ENCODE measurements at places on chromosomes 13 and 19.

DNA sequence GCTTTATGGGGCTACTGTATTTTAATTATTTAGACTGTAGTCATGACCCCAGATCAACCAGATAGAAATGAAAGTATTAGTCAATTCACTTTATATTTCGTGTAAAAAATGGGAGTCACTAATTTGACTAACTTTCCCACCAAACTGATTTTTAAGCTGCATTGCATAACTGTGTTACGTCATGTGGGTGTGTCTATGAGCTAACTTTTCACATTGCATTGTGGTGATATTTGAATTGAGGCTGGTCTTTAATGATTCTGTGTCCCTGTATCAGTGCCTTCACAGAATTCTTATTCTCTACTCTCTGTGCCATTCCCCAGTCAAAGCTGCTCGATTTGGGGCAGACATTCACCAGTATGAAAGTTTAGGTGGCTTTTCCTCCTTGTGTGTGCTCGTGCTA, 172.7 kb upstream of the MAB21L1 start:
- DNase-seq: no peak

DNA sequence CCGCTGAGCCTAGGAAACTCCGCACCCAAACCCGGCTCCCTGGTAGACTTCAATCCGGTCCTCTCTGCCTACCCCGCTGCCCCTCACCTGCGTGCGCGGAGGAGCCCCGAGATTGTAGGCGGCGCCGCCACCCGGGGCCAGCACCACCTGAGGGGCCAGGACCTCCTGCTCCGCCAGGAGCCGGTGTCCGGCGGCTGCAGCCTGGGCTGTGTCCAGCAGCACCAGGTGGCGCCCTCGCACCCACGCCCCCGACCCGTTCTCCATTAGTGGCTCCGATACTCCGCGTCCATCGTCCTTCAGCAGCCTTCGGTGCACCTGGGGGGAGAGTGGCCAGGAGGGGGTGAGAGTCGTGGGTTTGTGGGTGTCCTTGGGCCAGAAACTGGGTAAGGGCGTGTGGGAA, 18.5 kb downstream of the MAN2B1 start:
- DNase-seq: no peak

DNA sequence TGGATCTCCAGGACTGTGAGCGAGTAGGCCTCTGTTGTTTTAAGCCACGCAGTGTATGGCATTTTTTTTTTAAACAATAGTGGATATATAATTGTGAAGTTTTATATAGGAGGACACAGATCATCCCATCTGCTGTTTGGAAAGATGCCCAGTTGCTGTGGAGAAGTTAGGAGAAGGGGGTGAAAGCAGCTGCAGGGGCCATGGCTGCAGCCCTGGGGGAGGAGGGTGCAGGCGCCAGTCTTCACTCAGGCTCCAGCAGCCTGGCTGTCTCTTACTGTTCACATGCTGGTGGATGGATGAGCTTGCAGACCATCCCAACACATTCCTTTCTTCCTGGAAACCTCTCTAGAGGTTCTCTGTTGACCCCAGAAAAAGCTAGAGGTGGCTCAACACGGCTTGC, 242.3 kb downstream of the TEX29 start:
- DNase-seq: no peak

DNA sequence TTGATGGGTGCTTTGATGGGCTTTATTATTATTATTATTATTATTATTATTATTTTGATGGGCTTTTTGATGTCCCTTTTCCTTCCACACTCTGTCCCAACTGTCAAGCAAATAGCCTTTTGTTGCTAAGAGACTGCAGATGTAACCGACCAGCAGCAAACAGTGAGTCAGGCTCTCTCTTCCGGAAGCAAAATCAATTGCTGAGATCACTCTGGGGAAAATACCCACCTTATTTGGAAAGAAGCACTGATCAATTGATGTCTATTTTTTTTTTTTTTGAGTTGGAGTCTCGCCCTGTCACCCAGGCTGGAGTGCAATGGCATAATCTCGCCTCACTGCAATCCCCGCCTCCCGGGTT, 2.9 kb downstream of the LDLR start:
- DNase-seq: peak; percentile 55

- no peak for DNase-seq
These were observed 58.0 kb downstream of the ZNF823 start for GRCh38 chr19:11680689-11681302.

DNA sequence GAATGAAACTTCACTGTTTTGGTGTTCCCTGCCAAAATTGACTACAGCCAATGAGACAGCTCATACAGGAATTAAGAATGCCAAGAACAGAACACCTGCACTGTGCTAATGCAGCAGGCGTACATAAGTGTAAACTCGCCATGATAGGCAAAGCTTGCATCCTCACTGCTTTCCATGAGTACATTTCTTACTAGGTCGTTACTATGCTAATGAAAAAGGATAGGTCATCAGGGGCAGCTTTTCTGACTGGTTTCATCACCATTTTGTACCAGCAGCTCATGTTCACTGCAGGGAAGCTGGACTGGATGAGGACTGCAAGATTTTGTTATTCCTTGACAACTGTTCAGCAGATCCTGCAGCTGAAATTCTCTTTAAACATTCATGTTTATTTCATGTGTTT, 1383.8 kb downstream of the EFNB2 start:
- no peak for DNase-seq

DNA sequence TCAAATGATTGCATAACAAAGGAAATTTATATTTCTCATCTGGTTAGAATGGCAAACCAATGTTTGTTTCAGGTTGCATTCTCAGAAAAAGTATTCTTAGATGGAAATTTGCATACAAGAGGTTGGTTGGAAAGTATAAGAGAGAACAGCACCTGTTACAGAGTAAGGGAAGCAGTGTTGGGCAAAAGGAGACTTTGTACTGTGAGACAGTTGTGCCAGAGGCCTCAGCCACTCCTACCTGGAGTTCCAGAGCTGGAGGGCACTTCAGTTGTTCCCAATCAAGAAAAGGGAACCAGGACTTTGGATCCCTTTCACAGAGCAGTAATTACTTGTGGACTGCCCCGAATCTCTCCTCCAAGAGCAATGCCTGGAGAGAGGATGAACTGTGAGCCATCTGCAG, 81.8 kb downstream of the SPRY2 start:
- DNase-seq: no peak

DNA sequence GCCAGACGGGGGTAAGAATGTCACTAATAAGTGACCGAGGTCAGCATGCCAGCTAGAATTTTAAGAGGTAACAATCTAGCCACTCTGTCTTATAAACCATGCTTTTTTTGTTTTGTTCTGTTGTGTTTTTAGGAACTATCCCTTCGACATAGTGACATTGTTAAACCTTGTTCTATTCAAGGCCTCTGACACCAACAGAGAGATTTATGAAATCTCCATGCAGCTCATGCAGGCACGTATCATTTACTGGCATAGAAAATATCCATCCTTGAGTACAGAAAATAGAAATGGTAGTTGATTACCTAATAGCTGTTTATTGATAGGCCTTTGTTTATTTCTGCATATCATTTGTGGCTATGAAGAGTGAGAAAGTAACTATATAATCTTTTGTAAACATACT, 113.4 kb downstream of the ZAR1L start:
- no peak for DNase-seq

DNA sequence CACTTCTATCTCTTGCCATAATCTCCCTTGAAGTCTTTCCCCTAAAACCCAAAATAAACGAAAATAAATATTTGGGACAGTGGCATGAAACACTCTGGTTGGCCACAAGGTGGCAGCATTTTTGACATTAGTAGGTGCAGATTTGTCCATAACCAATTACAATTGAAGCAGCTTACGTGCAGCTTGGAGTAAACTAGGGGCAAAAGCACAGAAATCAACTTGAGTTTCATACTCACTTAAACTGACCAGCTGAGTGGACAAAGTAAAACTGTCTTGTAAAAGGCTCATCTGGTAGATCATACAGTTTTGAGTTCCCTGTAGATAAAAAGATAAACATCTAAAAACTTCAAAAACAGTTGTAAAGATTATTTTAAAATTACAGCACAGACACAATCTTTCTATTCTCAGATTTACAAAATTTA, 18.8 kb downstream of the PDCD5 start:
- peak; percentile 37 for DNase-seq

GRCh38 chr13:113584205-113584869, at the start of gene TFDP1:
Gene TFDP1, plus strand, starts transcription at chr13:113584753. Its CDS starts 1,085 bp downstream, at chr13:113585838.
- DNase-seq: peak; percentile 14

- DNase-seq: no peak
These were observed 123.7 kb upstream of the MRI1 start for GRCh38 chr19:13640611-13641010.

- no peak for DNase-seq
These were observed 23.2 kb downstream of the PDX1 start for GRCh38 chr13:27942972-27943371.

DNA sequence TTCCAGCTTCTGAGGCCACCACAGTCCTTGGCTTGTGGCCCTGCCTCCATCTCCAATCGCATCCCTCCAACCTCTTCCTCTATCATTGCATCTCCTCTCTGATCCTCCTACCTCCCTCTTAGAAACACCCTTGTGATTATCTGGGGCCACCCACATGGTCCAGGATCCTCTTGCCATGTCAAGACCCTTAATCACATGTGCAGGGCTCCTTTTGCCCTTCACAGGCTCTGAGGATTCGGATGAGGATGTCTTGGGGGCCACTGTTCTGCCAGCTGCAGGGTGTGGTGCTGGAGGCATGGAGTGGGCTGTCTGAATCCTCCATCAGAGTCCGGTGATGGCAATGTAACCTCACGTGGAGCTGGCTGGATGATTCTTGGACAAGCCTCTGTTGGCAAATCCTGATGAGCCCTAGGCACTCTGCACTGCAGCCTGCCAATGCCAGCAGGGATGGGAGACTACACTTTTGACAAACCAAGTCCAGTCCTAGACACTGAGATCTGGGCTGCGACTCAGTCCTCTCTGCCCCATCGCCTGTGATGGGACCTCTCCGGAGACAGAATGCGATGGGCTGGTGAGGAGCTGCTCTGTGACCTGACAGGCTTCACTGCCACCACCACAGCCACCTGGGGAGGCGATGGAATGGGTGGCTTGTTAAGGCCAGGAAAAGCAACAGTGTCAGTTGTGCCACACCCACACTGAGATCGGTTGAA, 61.2 kb downstream of the CCDC70 start:
- DNase-seq: no peak

- DNase-seq: no peak
These were observed 15.5 kb upstream of the SPACA4 start for GRCh38 chr19:48591021-48591420.

DNA sequence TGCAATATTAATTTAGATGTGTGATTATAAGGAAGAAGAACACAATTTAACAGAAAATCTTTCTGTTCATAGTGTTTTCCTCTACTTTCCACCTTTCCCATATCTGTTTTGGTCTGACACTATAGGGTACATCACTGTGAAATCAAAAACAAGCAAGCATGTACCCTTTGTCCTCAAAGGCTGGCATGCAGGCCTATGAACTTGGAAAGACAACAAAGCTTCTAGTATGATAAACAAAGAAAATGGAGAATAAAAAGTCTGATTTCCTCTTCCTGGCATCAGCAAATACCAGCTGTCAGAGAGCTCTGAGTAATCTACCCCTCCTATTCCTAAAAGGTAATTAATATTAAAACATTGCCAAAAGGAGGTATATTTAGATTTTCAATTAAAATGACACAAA, 5.6 kb upstream of the NEK3 start:
- no peak for DNase-seq

DNA sequence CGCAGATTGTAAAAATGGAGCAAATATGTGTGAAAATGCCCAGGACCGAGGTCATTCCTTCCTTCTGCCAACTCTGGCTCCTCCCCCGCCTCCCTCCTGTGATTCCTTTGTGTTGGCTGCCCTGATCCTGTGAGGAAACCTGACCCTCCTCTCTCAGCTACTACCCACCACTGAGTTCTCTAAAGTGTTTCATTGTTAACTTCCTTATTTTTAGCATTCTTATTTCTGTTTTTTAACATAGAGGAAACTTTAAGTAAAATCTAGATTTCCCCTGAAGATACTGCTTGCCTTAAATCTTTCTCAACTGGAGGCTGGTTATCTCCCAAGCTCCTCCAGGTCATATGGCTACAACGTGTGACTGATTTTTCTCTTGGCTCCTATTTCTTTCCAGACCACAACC, 21.7 kb upstream of the FBXL3 start:
- no peak for DNase-seq

DNA sequence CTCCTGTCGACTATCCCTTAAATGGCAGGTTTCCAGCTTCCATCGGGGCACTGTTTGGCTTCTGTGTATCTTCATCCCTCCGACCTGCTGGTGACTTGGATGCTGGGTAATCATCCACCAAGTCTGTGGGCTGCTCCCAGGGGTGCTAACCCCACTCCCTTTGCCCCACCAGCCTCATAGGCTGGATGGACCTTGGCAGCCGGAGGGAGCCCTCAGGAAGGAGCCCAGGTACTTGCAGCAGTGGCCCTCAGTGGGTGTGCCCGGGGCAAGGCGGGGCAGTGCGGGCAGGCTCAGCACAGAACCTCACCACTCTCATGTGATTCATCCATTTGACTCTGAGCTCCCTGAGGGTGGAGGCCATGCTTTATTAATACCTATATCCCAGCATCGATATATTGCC, 27.4 kb upstream of the TUBGCP3 start:
- no peak for DNase-seq

DNA sequence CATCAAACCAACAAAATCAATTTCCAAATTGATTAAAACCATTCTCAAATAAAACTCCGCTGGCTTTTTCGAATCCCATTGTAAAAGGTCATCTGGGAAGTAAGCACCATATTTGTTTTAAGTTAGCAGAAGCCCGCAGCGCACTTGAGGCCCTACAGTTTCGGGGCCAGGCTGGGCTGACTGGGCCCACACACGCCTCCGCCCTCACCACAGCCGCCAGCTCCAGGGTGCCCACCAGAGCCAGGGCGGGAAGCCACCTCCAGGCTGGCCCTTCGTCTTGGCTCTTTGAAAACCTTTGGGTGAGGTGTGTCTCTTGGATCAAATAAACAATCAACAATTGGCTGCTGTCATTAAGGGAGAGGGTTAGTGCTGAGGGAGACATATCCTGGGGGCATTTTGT, 133.3 kb downstream of the SOX1 start:
- DNase-seq: no peak

DNA sequence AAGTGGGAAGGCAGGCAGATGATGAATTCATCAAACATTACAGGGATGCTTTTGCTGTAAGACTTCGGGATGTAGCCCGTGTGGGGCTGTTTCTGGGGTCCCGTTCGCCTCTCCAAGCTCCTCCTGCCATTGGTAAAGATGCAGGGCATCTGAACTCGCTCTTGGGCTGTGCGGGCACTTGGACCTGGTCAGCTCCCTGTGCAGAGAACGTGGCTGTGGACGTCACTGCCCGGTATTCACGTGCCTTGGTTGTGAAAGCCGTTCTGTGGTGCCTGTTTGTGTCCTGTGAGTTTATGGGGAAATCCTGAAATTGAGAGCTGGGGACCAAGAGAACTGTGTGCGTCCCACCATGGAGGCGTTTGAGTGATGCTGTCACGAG, 5.4 kb downstream of the TFDP1 start:
- no peak for DNase-seq

GRCh38 chr19:2814426-2814825, 5.2 kb upstream of the ZNF554 start:
- no peak for DNase-seq

- DNase-seq: no peak
These were observed 22.5 kb downstream of the EXOC3L2 start for GRCh38 chr19:45222724-45223123.

- no peak for DNase-seq
These were observed 12.5 kb downstream of the NOP53 start for GRCh38 chr19:47757617-47758442.

Measured in effector CD4-positive, alpha-beta T cell (primary cell).